Epithelial cell of esophagus (primary cell): ENCODE measurements at places on chromosomes 7 and 10.

DNA sequence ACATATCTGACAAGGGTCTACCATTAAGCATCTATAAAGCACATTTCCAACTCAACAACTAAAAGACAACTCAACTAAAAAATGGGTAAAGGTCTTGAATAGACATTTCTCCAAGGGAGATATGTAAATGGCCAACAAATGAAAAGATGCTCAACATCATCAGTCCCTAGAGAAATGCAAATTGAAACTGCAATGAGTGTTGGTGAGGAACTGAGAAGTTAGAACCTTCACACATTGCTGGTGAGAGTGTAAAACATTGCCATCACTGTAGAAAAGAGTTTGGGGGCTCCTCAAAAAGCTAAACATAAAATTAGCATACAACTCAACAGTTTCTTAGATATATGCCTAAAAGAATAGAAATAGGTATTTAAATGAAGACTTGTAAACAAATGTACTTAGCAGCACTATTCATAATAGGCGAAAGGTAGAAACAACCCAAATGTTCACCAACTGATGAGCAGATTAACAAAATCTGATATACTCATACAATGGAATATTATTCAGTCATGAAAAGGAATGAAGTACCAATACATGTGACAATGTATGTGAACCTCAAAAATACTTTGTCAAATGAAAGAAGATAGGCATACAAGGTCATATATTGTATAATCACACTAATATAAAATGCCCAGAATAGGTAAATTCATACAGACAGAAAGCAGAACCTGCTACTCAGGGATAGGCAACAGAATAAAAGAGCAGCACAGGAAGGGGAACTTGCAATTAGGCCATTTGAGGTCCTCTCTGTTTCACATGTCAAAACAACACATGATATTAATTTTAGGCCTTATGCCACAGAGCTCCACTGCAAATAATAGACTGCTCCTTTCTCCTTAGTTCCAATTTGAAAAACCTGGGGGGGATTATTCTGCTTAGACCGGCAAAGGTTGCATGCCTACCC lies 10.6 kb upstream of the LRRC72 start:
- no peak for DNase-seq

GRCh38 chr7:46572691-46573090 lies 651.6 kb upstream of the IGFBP3 start:
- no peak for DNase-seq

DNA sequence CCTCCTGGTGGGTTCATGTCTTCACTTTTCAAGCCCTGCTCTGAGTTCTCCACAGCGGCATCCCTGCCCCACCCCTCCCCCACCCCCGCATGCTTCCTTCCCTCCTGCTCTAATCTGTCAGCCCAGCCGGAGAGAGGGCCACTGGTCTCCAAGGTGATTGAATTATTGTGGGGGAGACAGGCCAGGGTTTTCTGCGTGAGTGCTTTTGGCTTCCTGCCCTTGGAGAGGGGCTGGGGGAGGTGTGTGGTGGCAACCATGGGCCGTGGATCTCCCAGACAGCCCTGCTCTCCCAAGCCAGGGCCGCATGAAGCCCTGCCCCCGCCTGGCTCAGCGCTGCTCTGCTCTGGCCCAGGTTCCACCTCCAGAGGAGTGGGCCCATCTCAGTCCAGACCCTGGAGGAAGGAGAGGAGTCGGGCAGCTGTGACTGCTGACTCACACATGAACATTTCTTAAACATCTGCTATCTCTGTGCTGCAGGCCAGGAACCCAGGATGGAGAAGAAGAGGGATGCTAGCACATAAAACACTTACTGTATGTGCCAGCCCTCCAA lies 109.9 kb downstream of the ZMIZ1 start:
- DNase-seq: no peak

DNA sequence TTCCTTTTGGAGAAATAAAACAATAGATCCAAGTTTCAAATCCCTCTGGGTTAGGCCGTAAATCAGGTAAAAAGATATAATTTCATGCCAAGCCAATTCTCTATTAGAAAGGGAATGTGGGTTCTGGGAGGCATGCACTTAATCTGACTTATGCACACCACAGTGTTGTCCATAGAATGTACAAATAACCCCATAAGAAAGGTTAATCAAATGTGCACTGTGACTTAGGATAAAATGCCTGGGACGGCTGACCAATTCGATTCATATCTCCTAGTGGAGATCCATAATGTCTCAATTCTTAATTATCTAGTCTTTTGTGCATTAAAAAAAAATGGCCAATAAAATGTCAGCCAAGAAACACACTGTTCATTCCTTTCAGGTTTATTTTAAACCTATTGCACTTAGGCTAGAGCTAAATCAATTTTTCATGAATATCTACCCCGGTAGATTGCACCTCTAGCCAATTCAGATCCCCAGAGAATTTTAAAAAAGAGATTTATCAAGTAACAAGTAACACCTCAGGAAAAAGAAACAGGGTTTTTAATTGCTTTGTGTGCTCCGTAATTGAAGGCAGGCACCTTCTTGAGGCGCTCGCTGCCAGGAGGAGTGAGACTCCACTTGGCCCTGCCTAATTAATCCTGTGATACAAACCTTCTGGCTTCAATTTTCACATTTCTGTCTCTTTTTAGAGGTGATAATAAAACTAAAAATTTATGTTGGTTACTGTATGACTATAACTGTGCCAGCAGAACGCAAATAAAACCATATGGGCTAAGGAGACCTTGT lies 265.1 kb downstream of the ETV1 start:
- no peak for DNase-seq

DNA sequence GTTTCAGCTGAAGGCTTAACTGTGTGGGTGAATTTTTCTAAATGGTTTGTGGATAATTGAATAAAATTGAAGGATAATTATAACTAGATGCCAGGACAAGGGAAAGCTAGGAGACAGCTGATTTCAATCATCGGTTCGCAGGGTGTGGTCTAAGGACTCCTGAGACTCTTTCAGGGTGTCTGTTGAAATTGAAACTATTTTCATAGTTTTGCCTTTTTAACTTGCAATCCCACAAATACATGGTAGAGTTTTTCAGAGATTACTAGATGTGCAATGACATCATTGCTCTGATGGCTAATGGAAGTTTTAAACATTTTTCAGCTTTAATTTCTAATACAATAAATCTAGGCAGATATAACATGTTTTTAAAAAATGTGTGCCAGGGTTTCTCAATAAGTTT lies 18.5 kb downstream of the TRUB1 start:
- no peak for DNase-seq

DNA sequence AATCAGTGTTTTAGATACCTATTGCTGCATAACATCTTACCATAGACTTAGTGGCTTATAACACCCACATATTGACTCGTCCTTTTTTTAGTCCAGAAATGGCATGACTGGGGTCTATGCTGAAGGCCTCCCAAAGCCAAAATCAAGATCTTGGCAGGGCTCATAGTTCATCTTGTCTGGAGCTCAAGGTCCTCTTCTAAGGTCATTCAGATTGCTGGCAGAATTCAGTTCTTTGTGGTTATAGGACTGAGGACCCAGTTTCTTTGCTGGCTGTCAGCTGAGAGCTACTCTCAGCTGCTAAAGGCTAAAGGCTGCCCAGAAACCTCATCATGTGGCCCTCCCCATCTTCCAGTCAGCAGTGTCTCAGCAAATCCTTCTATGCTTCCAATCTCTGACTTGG lies 165.5 kb downstream of the FAM107B start:
- no peak for DNase-seq

- no peak for DNase-seq
Measured at GRCh38 chr10:97629289-97629688, 4.0 kb downstream of the MORN4 start.

GRCh38 chr10:21943633-21944265 lies 59.8 kb downstream of the DNAJC1 start:
- no peak for DNase-seq

GRCh38 chr7:94095316-94096009 lies 91.3 kb upstream of the BET1 start:
- DNase-seq: no peak
